NCI-H226 (cell line): ENCODE measurements at places on chromosomes 11 and 22.

DNA sequence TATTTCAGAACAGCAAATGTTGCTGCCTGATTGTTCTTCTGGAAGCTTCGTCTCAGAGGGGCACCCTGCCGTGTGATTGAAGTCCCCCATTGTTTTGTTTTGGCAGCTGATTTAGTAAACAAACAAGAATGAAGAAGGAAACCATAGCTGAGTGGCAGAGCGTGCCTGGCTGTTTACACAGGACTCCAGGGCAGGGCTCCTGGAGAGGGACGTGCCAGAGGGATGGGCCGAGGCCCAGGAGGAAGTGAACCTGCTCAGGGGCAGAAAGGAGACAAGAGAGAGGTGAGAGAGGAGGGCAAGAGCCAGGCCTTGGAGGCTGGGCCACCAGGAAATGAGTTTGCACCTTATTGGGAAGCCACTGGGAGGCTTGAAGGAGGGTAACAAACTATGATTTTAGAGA, 85.5 kb upstream of the B3GAT1 start:
- DNase-seq = no peak

DNA sequence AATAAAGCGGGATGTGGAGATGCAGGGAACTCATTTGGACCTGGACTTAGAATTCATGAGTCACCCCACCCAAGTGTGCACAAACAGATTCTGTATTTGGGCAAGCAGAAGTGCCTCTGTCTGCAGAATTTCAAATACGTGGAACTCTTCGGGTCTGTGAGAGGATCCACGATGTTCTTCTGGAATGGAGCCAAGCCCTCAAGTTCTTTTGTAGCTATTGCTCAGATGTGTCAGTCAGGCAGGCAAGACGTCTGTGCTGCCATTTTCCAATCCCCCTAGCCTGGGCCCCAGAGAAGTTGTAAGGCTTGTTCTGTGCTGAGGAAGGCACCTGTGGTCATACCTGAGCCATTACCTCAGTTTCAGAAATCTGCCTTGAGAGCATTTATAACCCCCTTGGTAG, 132.8 kb upstream of the RASSF10 start:
- DNase-seq = no peak

DNA sequence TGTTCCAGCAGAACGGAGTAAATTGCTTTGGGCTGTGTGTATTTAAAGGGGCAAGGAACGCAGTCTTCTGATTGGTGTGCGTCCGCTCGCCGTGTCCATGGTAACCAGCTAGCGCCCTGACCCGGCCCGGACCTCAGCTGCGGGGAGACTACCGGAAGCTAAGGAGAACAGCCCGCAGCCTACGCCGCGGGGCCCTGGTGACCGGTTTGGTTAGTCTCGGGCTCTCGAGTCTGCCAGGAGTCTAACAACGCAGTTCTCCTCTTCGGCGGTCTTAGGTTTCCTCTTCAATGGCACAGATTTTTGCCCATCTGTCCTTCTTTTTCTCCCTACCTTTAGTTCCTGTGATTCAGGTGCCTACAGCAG, 3.5 kb upstream of the OR56A3 start:
- DNase-seq = no peak

GRCh38 chr11:9160166-9160565, 68.8 kb upstream of the SCUBE2 start:
- DNase-seq = peak; percentile 47

- no peak for DNase-seq
These were observed 11.8 kb downstream of the EMSY start for GRCh38 chr11:76456571-76456970.

GRCh38 chr11:8567602-8568198, 26.3 kb downstream of the STK33 start:
- no peak for DNase-seq

DNA sequence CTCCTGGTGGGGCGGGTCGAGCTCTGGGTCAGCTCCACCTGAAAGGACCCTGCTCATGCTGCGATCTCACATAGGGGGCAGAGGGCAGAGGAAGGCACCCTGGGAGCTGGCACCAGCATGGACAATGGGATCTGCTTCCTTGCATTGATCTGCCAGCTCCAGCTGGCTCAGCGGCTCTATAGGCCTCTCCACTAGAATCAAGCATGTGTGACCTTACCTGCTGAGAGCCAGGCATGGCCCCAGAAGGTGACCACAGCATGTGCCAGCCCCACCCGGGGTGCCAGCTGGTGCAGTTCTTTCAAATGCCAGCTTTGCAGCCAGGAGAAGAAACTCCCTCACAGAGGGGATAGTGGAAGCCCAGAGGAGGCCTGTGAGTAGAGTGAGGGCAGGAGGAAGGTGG, 22.0 kb upstream of the KLHL35 start:
- DNase-seq = no peak

DNA sequence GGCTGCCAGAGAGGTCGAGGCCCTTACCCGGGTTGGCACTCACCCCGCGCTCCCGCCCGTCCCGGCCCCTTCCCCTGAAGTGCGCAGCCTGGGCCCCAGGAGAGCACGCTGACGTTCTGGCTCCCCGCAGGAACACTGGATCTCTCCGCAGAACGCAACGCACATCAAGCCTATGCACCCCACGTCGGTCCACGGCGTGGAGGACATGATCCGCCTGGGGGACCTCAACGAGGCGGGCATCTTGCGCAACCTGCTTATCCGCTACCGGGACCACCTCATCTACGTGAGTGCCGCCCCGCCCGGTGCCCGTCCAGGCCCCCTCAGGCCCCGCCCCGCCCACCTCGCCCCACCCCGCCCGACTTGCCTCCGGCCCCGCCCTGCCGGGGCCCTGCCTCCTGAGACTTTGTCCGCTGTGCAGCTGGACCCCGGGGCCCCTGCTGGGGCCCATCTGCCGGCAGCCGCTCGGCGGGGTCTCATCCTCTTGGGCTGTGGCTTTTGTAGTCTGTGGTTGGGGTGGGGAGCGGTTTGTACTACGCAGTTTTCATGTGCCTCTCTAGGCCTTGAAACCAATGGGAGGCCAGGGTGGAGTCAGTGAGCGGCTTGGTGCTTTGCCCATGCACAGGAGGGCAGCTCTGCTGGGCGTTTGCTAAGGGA, 19.7 kb downstream of the MYO7A start:
- no peak for DNase-seq

DNA sequence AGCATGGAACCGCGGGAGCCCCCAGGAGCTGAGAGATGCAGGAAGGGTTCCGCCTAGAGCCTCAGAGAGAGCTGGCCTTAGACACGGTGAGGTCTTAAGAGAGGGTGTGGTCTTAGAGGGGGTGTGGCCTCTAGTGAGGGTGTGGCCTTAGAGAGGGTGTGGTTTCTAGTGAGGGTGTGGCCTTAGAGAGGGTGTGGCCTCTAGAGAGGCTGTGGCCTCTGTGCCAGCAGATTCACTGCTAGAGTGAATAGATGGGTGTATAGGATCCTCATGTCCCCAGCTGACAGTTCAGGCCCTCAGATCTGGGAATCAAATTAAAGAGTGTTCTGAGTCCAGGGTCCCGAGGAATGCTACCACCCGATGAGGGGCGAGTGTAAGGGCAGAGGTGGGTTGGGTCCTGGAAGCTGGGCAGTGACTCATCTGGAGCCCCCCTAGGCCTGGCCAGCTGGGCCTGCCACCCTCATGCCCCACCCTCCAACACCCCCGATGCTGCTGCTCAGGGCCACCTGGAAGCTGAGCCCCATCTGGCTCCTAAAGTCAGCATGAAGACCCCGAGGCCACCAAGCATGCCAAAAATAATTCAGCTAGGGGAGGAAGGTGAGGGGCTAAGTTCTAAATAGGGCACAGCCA, 49.5 kb downstream of the IGF2 start:
- DNase-seq = peak; percentile 14

DNA sequence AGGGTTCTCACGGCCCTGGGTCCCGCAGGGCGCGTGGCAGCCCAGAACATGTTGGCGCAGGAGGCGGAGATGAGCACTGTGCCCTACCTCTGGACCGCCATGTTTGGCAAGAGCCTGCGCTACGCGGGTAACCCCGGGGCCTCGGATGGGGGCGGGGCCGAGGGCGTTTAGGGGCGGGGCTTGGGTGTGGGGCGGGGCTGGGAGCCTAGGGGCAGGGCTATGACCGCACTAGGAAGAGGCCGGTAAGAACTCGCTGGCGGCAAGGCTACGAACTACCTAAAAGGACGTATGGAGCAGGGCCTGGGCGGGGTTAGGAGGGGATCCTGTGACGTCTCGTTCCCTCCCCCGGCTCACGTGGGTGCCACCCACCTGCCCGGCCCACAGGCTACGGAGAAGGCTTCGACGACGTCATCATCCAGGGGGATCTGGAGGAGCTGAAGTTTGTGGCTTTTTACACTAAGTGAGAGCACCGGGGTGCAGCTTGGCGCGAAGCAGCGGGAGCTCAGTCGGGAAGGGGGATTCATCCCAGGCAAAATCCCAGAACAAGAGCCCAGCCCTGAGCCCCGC, 2.8 kb upstream of the LZTR1 start:
- DNase-seq = no peak

- no peak for DNase-seq
These were observed 25.0 kb downstream of the RAB30 start for GRCh38 chr11:83046621-83047172.

DNA sequence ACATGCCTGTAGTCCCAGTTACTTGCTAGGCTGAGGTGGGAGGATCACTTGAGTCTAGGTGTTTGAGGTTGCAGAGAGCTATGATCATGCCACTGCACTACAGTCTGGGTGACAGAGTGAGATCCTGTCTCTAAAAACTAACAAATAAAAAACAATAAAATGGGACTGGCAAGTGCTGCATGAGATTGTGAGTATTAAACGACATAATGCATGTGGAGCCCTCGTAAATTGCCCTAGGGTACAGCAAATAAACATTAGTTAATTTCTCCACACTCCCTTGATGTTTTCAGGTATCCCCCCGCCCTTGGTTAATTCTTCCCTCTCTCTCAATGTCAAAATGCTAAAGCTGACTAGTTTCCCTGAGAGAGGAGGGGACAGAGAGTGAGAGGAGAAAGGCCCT, 4.9 kb upstream of the RHOG start:
- DNase-seq = no peak

- DNase-seq = no peak
These were observed 7.0 kb downstream of the MMP10 start for GRCh38 chr11:102773386-102773785.

GRCh38 chr11:69899957-69900821, 81.0 kb upstream of the FGF3 start:
- DNase-seq = no peak

DNA sequence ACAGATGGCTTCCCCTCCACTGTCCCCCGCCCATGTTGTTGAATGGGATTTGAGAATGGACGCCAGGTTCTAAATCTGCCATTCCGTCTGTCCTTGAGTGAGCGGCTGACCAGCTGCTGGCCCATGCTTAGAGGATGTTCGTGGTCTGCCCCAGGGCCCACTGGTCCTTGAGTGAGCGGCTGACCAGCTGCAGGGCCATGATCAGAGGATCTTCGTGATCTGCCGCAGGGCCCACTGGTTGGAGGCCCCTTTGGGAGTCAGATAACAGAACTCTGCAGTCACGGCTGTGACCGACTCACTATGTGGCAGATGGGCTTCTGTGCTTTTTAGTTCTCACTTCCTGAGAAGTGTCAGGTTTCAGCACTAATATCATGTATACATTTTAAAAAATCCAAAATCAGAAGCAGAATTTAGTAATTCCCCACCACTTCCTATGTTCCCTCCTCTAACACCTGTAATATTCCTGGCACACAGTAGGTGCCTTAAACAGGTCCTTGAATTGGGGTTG, 54.1 kb downstream of the MICAL3 start:
- no peak for DNase-seq

GRCh38 chr11:90349731-90350130, 126.9 kb upstream of the CHORDC1 start:
- no peak for DNase-seq

DNA sequence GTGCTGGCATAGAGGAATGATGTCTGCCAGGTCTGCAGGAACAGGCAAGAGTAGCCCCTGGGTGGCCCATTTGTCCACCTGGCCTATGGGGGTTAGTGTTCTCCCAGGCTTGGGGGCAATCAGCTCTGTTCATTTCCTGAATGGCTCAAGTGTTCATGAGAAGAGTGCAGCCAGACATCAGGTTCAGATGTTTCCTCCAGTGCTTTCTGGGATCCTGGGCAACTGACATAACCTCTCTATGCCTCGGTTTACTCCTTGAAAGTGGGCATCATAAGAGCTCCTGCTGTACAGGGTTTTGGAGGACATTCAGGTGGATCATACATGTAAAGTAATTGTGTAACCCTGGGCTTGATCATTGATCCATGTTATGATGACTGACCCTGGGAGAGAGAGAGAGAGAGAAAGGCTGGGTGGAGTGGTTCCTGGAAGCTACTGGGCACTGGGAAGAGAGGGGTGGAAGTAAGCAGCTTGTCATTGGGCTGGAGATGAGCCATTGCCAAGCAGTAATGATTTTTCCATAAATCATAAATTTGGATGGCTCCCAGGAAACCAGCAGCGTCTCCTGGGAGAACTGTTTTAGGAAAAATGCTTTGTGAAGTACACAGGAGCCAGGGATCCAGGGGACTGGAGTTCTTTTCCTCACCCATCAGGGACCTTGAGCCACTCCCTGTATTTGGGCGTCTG, 30.2 kb upstream of the ACCSL start:
- peak; percentile 12 for DNase-seq

GRCh38 chr22:38602166-38602565, 32.2 kb upstream of the DMC1 start:
- DNase-seq = no peak

DNA sequence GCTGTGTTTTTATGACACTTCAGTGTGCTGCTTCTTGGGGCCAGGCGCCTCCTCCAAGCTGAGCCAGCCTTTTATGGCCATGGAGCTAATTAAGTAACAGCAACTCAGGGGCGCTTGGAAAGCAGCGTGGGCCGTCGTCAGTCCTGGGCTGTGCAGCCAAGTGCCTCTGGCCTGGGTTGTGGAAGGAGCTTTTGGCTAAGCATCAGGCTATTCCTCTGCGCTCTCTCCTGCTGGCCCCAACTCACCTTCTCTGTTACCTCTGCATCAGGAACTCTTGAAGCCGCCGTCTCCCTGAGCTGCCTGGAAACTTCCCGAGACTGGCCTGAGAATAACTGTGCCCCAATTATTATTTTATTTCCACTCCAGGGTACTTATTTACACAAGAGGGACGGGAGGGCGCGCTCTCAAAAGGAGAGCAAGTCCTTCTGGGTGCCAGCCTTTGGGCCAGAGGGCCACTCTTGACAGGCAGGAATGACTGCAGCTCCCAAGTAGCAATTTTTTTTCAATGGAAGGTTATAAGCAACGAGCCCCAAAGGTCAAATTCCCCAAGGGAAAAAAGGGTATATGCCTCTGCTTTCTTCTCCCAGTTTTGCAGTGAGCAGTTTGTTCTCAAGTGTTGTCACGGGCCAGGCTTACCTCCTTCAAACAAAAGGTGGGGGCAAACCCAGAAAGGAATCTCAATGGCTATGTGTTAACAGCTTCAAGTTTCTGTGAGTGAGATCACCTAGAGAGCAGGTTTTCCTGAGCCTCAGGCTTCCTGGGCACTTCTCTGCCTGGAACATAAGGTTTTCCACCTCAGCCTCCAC, 38.5 kb upstream of the NAV2 start:
- DNase-seq = no peak

DNA sequence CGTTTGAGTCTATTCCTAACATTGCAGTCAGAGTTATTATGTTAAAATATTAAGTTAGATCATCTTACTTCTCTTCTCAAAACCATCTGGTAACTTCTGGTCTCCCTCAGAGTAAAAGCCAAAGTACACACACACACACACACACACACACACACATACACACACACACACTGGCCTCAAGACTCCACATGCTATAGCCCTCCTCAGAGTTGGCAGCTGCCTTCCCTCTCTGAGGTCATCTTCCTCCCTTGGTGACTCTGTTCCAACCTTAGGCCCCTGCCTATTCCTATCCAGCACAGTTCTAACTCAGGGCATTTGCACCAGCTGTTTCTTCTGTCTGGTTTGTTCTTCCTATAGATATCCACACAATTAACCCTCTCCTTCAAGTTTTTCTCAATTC, 272.0 kb upstream of the SESN3 start:
- DNase-seq = peak; percentile 31

GRCh38 chr11:12695873-12696272, 21.7 kb downstream of the TEAD1 start:
- DNase-seq = no peak

- peak; percentile 88 for DNase-seq
These were observed at the start of gene CAVIN3 for GRCh38 chr11:6320411-6321155. Gene CAVIN3, minus strand, starts transcription at chr11:6320501. Its CDS starts 25 bp downstream, at chr11:6320476.
